Mammary epithelial cell (primary cell): ENCODE measurements at places on chromosomes 5 and 9. TPM values are rescaled to one million over a fixed set of nuclear protein-coding genes. Genes with fewer than 3 reads are reported as not detected.

GRCh38 chr5:141869514-141869913 lies 8.7 kb downstream of the PCDH1 start:
- peak; percentile 96 for DNase-seq

DNA sequence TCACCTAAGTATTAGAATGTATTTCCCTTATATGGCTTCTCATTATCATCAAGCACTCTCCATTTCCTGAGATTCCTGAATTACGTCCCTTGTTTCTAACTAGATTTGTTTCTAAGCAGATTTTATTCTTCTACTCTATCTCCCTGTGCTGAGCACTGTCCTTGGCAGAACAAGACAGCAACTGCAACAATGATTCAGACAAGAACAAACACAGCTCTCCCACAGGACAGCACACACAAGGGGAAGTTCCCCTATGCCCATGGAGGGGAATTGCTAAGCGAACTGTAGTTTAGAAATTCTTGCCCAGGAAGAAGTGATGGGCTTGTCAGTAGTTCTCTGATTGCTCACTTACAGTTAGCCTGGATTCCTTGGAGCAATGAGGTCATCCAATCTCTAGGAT lies 759.9 kb downstream of the DTWD2 start:
- DNase-seq, result no peak

Gene COL23A1
- total RNA-seq, result 0.21 and 0.54 TPM in 2 replicates

Gene CTSV
- 41.3 and 101 TPM in 2 replicates for total RNA-seq

Gene RALGDS
- 19.9 and 21.9 TPM in 2 replicates for total RNA-seq
